ENCODE measurements at places on chromosomes 11 and 22.
A peak's percentile ranks its signal among the peaks of the same experiment; 100 is the strongest.

GRCh38 chr22:20957102-20957682, 9.9 kb upstream of the AIFM3 start:
- no peak for DNase-seq

GRCh38 chr11:128552783-128553661, 34.3 kb downstream of the ETS1 start:
- peak; percentile 15 for DNase-seq

GRCh38 chr11:110805756-110806155, 93.5 kb upstream of the ARHGAP20 start:
- DNase-seq, result no peak

GRCh38 chr11:111399187-111400031, 20.3 kb upstream of the POU2AF1 start:
- DNase-seq, result no peak

- DNase-seq, result peak; percentile 50
These were observed 90.6 kb downstream of the RPS6KA4 start for GRCh38 chr11:64449381-64450167.

DNA sequence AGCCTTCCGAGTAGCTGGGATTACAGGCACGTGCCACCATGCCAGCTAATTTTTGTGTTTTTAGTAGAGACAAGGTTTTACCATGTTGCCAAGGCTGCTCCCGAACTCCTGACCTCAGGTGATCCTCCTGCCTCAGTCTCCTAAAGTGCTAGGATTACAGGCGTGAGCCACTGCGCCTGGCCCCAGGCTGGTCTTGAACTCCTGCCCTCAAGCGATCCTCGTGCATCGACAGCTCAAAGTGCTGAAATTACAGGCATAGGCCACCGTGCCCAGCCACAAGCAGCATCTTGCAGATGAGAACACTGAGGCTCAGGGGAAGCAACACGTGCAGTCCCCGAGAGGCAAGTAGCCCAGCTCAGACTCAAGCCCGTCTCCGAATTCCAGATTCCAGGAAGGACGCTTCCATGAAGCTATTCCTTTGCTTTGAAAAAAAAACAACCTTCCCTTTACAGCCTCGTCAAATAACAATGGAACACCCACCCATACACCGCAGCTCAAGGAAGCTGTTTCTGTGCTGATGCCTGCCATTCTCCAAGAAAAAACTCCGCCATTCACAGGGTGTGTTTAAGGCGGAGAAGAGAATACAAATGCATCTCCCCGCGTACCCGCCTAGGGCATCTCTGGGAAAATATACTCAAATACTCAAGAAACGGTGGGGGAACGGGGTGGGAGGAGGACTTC, 34.5 kb upstream of the PDGFB start:
- DNase-seq, result no peak

- no peak for DNase-seq
These were observed 193.0 kb upstream of the E2F8 start for GRCh38 chr11:19433791-19434190.

- no peak for DNase-seq
These were observed 168.7 kb downstream of the EFCAB6 start for GRCh38 chr22:43643387-43643786.

DNA sequence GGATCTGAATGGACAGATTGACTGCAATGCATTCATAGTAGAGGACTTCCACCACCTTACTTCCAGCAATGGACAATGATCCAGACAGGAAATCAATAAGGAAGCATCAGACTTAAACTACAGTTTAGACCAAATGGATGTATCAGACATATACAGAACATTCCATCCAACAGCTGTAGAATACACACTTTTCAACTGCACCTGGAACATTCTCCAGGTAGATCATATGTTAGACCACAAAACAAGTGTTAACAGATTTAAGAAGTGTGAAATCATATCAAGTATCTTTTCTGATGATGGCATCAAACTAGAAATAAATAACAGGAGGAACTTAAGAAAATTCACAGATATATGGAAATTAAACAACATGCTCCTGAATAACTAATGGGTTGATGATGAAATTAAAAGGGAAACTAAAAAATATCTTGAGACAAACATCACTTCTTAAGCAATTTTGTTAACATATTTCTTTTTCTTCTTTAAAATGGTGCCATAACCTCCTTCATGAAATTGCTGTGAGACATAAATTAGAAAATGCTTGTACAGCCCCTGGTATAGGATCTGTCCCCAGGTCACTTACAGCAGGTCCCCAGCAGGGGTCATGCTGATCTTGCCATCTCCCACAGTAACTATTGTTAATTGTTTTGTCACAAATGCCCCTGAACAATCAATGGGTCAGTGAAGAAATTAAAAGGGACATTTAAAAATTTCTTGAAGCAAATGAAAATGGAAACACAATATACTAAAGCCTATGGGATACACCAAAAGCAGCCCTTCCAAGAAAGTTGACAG, 100.0 kb upstream of the OR4B1 start:
- no peak for DNase-seq

GRCh38 chr11:105389952-105390351, 219.9 kb upstream of the GRIA4 start:
- DNase-seq, result no peak

DNA sequence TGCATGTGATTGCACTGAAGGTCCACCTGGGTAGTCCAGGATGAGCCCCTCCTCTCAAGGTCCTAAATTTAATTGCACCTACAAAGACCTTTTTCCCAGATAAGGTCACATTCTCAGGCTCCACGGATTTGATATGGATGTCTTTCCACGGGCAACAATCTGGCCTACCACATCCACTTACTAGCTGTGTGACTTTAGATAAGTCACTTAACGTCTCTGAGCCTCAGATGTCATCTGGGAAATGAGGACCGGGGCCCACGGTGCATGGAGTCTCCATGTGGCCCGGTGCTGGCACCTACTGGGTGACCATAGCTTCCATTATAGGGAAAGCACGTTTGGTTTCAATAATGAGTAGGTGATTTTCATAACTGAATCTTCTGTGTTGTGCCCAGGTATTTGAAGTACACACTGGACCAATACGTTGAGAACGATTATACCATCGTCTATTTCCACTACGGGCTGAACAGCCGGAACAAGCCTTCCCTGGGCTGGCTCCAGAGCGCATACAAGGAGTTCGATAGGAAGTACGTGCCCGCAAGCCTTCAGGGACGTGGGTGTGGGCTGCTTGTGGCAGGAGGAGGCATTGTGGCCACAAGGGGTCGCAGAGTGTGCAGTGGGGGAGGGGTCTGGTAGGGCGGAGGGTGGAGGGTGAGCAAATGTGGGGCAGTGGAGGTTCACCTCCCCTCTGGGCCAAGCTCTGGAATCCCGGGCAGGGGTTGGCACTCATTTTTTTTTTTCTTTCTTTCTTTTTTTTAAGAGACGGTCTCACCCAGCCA, 55.7 kb downstream of the ARHGAP8 start:
- DNase-seq, result peak; percentile 17

GRCh38 chr11:75349521-75350116, 1.8 kb downstream of the ARRB1 start:
- no peak for DNase-seq

DNA sequence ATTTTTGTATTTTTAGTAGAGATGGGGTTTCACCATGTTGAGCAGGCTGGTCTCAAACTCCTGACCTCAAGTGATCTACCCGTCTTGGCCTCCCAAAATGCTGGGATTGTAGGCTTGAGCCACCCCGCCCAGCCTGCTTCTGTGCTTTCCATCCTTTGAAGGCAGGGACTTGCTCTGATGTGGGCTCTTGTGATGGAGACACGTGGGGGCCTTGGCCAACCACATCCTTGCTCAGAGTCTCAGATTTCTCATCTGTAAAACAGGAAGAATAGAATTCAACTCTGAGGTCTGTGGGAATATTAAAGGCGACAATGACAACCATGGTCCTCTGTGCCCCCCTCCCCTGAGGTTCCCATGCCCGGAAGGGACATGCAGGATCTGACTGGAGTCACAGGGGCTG, 3.8 kb upstream of the GGA1 start:
- DNase-seq, result no peak

- DNase-seq, result no peak
These were observed 41.8 kb upstream of the TH start for GRCh38 chr11:2213384-2213842.

GRCh38 chr11:86548271-86548917, 124.0 kb downstream of the ME3 start:
- DNase-seq, result peak; percentile 62

DNA sequence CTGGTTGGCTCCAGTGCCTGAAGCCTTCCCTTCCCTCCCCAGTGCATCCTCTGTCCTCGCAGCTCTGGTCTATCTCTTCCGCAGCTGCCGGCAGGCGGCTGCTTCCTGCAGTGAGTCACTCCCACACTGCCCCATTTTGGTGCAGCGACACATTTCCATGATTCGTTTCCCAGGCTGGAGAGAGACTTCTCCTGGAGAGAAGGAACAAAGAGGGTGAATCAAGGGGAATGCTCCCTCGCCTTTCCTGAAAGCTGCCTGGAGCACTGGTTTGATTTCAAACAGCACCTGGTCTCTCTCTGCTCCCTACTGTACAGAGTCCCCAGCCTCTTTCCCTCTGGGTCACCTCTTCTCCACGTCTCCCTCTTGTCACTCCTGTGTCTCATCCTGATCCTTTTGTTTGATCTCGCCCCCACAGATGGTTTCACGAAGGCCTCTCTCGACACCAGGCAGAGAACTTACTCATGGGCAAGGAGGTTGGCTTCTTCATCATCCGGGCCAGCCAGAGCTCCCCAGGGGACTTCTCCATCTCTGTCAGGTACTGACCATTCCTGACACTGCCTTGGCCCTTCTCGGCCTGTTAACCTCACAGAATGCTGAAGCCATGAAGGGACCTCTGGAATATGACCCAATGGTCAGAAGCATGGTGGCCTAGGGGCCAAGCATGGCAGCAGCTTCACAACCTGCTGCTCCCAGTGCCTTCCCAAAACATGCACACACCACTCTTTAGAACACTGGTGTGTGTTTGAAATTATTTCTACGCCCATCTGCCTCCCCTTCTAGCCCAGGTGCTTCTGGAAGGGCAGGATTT, at the start of gene TMA7B:
Gene TMA7B (plus strand): TSS at position 758 of the 808 bp plus-strand sequence. CDS start 3,978 bp downstream, outside the sequence.
- DNase-seq, result peak; percentile 70

- no peak for DNase-seq
These were observed 55.4 kb upstream of the CYP2D6 start for GRCh38 chr22:42185915-42186439.

DNA sequence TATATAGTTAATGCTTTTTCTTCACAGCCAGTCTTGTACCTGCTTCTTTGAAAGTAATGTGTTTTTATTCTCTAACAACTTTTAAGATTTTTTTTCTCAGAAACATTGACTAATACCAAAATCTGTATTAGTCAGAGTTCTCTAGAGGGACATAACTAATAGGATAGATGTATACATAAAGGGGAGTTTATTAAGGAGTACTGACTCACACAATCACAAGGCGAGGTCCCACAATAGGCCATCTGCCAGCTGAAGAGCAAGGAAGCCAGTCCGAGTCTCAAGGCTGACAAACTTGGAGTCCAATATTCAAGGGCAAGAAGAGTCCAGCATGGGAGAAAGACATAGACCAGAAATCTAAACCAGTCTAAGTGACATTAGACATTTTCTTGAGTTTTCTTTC, 140.0 kb downstream of the RAB38 start:
- no peak for DNase-seq

DNA sequence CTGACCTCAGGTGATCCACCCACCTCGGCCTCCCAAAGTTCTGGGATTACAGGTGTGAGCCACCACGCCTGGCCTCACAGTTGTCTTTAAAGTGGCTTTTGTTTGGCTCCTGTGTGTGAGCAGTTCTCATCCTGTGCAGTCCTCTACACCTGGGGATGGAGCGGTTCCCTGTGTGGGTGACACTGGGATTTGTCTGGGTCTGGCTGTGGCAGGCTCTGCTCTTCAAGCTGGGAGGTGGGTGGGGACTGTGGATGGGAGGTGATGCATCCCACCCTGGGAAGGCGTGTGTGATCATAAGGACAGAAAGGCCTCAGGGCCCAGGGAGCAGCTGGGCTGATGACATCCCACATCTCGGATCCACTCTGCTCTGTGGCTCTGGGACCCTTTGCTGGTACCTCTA, 1266.8 kb downstream of the BRD1 start:
- no peak for DNase-seq

- DNase-seq, result no peak
These were observed 2.6 kb downstream of the OVOL1 start for GRCh38 chr11:65789230-65790103.

DNA sequence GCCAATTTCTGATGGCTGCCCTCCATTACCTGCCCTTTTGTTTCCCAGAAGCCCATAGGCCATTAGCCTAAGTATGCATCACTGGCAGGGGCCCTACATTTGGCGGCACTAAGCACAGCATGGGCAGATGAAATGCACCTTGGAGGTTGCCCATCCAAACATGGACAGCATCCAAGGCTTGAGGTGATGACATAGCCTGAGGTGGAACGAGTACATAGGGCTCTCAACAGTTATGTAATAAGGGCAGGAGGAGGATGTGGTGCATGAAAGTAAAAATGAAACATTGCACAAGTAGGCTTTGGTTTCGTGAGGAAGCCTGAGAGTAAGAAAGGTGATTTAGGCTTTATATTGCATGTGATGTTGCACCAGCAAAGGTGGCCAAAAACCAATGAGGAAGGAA, 148.1 kb downstream of the FAM76B start:
- DNase-seq, result no peak
